ENCODE measurements at places on chromosomes 2 and 18.

GRCh38 chr2:217749008-217749407 lies 253.8 kb downstream of the TNS1 start:
- no peak for DNase-seq

DNA sequence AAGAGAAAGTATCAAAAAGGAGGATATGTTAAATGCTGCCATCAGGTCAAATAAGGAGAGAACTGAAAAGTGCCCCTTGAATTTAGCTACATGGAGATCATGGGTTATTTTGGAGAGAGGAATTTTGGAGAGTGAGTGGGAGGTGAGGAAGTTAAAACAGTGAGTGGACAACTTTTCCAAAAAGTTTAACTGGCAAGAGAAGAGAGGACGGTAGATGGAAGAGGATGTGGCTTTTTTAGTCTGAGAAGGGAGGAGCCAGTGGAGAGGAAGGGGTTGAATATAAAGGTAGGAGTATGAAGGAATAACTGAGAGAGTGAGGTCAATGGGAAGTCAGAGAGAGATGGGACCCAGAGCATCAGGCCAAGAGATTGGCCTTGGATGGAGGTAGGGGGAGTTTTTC lies 62.5 kb upstream of the NFE2L2 start:
- DNase-seq, result no peak

DNA sequence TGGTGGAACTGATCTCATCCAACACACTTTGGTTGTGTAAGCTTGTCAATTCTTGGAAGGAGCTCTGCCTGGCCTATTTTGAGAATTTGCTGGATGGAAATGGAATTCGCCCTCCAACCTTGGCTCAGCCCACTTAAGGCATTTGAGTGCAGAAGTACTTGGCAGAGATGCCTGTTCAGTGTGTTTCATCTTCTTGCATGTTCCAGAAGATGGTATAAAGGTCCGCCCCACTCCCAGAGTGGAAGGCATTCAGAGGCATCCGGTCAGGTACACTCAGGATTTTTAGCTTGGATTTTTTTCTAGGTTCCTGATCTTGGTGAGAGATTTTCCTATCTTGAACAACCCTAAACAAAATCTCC lies 61.3 kb upstream of the TXNDC2 start:
- DNase-seq, result no peak

DNA sequence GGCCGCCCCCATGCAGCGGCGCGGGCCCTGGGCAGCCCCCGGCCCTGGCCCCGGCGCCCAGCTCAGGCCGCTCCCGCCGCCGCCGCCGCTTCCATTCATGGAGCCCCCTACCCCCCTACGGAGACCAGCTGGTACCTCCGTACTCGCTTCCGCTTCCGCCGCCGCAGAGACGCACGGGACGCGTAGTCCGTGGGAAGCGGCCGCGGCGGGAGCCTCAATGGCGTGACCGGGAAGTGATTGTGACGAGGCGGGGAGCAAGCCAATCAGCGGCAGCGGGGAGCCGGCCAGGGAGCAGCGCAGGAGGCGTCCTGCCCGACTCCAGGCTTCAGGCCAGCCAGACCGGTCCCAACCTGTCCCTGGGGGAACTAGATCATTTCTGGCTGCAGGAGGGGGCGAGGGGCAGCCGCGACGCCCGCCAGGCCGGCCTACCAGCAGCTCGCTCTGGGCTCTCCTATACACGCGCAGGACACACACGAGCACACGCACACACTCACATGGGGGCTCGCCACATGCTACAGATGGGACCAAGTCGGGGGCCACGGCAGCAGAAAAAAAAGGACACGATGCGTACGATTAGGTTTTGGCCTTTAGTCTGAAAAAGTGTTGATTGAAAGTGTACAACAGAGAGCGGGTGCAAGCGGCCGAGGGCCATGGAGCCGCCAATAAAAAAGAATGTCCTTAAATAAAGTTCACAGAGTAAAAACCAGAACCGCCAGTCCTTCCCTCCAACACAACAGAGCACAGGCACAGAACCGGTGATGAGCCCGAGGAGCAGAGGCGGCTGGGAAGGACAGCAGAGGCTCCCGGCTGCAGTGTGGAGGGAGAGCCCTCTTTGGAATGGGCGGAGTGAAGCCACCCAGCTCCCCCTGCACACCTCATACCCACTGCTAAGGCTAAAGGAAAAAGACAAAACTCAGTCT lies at the start of gene ZNF513:
Gene ZNF513, minus strand, starts transcription at position 109 of the 920 bp plus-strand sequence. CDS start 208 bp downstream, outside the sequence.
- DNase-seq, result peak; percentile 98

DNA sequence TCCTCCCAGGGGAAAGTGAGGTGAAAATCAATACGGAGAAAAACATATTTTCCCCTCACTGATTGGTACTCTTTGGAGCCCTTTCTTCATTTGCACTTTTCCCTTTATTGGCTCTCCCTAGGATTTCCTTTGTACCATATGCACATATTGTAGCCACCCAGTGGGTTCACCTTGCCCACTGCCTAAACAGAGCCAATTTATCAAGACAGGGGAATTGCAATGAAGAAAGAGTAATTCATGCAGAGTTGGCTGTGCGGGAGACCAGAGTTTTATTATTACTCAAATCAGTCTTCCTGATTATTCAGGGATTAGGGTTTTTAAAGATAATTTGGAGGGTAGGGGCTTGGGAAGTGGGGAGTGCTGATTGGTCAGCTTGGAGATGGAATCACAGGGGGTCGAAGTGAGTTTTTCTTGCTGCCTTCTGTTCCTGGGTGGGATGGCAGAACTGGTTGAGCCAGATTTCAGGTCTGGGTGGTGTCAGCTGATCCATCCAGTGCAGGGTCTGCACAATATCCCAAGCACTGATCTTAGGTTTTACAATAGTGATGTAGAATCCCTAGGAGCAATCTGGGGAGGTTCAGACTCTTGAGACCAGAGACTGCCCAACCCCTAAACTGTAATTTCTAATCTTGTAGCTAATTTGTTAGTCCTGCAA lies 15.1 kb upstream of the KCNE4 start:
- no peak for DNase-seq

DNA sequence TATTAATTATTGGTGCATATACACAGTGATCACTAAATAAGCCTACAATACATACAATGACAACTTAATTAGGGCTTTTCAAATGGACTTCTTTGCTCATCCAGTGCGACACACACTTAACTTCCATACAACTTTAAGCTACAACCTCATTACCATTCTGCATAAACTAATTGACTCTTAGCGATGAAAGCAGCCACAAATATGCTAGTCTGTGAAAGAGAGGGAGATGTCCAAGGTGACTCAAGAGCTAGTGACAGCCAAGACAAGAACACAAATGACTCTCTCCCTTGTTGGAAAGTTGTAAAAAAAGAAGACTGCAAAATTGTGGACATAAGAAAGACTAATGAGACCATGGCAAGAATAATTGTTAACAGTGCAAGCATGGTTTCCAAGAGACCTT lies 264.8 kb downstream of the ARHGAP15 start:
- DNase-seq, result no peak

All from mesendoderm (in vitro differentiated cells).